Suppressor macrophage (primary cell): ENCODE measurements at places on chromosomes 7 and 10.

DNA sequence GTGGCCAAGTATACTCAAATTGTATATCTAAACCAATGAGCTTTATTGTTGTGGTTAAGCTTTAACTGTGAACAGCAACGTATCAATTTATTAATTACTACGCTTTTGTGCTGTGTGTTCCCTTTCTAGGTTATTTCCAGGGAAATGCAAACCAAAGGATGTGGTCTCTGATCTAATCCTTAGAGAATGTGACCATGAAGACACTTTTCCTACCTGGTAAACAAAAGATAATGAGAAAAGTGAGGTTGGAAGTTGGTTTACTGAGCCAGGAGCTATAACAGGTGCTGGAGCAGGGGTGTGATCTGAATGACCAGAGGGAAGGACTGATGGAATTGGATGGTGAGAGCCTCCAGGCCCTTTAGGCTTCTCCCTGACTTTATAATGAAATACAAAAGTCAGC lies 25.4 kb upstream of the CALU start:
- DNase-seq, result no peak

GRCh38 chr10:11880151-11881029 lies 57.2 kb downstream of the PROSER2 start:
- DNase-seq, result no peak

GRCh38 chr10:35063837-35064454 lies 26.2 kb downstream of the CUL2 start:
- no peak for DNase-seq

GRCh38 chr7:153886506-153887441 lies 165.4 kb upstream of the DPP6 start:
- no peak for DNase-seq

DNA sequence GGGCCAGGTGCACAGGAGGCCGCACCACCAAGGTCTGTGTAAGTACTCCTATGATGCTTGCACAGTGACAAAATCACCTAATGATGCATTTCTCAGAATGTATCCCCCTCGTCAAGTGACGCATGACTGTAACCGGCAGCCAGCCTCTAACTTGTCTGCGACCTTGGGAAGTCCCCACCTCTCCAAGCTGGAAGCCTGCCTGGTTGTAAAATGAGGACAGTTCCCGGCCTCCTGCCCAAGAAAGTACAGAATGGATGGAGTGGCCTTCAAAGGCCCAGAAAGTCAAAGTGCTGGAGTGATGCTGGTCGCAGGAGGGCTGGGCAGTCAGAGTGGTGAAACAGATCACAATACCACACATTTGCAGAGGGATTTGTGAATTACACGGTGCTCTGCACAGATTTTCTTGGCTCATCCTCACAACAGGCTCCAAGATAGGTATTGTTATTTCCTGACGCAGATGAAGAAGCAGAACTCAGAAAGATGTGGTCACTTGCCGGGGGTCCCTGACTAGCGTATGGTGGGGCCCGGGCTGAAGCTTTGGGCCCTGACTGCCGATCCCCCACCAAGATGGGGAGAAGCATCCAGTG lies 22.8 kb downstream of the SPOCK2 start:
- no peak for DNase-seq

GRCh38 chr7:27101171-27101956 lies 1.1 kb downstream of the HOXA2 start:
- DNase-seq, result no peak

DNA sequence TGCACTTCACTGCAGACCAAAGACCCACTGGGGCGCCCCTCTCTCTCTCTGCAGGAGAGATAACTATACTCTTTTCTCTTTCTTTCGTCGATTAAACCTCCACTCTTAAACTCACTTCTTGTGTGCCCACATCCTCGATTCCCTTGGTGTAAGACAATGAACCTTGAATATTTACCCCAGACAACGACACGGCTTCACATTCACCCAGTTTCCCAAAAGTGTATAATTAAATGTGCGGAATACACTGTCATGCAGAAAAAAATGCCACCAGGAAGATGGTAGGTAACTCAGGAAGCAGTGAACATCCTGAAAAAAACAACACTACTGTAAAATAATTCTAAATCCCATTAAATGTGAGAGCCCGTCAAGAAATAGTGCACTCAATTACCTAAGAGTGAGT lies 882.2 kb downstream of the TYW1 start:
- no peak for DNase-seq

DNA sequence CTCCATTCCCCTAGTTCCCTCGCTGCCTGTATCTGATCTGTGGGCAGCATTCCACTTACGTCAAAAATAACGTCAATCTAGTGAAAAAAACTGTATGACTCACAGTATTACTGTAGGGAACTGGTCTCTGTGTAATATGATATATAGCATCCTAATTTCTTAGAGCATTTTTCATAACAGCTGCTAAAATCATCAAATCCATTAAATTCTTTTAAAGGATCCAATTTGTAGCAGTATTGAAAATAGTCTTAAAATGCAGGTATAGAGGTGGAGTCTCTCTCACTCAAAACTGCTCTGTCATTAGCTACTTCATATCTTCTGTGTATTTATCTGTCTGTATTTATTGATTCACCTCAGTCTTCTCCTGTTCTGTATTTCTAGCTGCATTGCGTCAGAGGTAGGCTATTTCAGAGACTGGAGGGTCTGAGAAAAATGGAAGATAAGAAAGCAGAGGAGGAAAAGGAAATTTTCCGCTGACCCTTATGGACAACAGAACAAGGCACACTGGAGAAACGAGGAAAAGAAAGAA lies 59.9 kb downstream of the PON1 start:
- DNase-seq, result no peak

- no peak for DNase-seq
Observed at GRCh38 chr10:121425623-121426022, 172.6 kb downstream of the FGFR2 start.

DNA sequence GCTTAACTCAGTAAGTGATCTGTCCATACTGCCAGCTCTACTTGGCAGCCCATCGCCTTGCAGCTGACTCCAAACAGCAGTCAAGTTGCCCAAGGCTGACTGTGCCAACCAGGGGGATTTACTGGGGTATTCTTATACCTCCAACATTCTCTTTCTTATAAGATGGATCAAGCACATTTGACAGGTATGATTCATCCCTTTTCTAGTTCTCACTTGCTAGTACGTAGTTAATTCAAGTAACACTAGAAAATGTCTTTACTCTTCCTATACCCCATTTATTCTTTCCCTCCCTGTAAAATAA lies 77.0 kb downstream of the SLC25A13 start:
- no peak for DNase-seq

- DNase-seq, result no peak
Observed at GRCh38 chr10:86673827-86674581, 5.7 kb downstream of the LDB3 start.

DNA sequence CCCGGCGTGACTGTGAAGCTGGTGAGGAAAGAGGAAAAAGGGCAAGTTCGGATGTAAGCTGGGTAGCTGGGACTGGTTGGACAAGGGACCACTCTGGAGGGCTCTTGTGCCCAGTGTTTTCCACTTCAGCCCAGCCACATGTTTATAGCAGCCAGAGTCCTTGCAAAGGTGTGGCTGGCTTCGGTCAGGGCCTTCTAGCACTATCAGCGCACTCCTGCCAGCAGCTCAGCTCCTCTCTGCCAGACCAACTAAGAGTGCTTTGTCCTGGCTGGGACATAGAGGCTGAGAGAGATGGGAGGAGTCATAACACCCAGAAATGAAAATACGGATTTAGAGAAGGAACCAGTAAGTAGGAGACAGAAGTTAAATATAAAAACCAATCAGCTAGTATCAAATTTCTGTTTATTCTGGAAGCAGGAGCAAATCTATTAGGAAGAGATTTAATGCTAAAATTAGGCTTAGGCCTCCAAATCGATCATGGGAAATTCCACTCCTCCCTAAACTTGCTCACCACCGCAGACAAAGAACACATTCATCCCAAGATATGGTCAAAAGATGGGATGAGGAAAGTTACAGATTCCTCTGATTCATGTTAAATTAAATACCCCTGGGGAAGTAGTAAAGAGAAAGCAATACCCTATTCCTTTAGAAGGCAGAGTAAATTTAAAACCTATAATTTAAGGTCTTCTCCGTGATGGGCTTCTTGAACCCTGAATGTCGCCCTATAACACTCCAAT lies 135.0 kb downstream of the RALA start:
- no peak for DNase-seq

DNA sequence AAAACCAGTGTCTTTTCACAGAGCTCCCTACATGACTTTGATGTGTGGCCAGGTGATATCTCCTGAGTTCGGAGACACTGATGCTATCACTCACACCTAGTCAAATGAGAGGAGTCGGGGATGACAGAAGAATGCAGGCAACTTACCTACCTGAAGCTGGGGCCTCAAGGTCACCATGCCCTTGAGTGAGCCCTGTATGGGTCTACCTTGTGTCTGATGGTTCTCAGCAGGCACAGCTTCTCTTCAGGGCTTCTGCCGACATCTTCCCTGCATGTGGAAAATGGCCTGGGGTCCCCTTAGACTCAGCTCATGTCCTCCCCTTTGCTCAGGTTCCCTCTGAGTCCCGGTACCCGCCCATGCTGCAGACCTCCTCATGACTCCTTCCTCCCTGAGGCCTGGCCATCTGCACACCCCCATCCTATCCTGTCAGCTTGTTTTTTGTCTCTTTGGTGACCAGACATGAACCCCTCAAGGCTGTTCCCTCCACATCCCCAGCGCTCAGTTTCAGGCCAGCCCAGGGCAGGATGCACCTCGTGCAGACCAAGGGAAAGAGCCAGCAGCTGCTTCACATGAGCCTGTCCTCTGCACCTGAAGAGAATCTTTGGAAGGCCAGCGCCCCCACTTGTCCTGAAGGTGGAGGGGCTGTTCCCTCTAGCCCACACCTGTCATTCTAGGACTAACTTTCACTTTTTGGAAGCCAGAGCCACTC lies 74.6 kb upstream of the GDF10 start:
- DNase-seq, result no peak

DNA sequence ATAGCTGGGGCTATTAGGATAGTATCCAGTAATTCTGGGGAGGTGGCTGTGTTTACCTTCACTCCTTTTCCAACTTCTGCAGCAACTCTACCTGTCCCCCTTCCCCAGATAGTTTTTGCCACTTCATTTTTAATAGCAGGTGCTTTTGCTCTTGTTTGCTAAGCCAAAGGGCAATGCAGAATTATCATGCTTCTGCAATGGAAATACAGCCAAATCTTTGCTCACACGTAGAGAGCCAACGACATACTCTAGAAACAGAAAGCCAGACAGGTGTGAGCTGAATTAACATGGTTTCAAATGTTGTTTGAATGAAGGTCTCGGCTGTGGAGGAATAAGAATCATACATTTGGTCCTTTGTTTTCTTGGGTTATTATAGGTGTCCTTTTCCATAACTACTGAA lies 14.4 kb downstream of the PLEKHS1 start:
- no peak for DNase-seq

DNA sequence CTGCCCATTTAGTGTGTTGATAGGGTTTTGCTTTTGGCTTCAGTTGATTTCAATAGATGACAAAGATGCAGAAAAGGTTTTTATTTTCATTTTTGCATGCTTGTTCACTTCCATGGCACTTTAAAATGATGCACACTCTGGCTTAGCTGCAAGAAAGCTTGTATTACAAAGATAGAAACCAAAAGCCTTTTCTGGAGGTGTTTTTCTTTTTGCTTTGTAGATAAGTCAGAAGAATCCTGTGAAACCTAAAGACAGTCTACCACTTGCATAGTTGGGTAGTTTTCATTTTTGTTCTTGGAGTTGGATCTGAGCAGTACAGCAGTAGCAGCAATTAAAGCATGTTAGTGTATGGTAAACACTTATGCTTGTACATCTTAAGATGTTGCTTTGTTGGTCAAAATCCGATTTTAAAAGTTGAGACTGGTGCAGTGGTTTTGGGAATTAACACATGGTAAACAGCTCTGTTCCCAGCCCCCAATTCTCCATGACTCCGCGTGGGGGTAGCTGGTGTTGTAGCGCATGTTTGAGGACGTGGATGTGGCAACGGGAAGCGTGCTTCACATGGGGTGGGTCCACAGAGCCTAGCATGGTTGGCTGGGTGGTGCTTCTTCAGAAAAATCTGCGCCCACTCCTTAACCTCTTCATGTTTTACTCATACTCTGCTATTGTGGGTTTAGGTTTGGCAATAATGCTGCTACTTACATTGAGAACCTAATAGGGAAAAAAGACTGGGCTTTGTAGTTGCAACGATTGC lies 19.8 kb downstream of the CCNY start:
- DNase-seq, result peak; percentile 54

GRCh38 chr10:11212288-11213085 lies 194.8 kb downstream of the CELF2 start:
- no peak for DNase-seq

DNA sequence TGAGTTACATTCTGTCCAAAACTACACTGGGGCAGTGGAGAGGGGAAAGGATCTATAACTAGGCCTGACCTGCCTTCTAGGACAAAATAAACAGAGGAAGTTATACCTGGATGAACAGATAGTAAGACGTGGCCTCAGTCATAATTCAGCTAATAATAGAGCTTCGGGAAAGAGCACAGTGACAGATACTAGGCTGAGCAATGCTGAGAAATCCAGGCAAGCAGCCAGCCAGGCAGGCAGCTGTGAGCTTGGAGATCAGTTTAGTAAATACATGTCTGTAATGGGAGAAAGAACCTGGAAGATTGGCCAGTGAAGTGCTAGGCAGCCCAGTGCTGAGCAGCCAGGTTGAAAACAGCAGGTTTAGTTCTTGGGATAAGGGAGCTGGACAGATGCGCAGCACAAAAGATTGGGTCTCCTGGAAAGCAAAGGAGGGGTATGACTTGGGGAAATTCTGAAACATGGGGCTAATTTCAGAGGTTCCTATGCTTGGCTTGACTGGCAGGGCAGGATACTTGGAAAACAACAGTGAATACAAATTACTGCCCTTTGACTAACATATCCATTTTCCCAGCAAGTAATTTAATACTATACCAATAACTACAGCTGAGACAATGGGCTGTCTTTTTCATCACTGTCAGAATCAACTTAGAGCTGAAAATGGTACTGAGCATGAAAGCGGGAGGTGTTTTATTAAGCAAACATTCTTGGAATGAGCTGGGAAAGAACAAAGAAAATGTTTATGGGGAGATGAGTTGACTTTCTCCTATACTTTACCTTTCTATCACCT lies 140.8 kb downstream of the DGKB start:
- no peak for DNase-seq

- no peak for DNase-seq
Observed at GRCh38 chr7:24299192-24299591, 15.2 kb downstream of the NPY start.

DNA sequence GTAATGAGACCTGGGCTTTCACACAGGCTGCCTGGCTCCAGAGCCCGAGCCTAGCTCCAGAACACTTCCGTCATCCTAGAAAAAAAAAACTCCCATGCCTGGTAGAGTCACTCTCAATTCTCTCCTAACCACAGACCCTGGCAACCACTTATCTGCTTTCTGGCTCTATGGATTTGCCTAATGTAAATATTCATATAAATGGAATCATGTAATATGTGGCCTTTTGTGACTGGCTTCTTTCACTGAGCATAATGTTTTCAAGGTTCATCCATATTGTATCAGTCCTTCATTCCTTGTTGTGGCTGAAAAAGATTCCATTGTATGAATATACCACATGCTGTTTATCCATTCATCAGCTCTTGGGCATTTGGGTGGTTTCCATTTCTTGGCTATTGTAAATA lies 167.7 kb upstream of the MKLN1 start:
- DNase-seq, result no peak
